NCI-H510A treated with DMSO at 0.1 percent for 48 hours (cell line): ENCODE measurements at places on chromosomes 3 and 15.

- DNase-seq: no peak
Measured at GRCh38 chr3:10437995-10438901, 67.1 kb downstream of the ATP2B2 start.

DNA sequence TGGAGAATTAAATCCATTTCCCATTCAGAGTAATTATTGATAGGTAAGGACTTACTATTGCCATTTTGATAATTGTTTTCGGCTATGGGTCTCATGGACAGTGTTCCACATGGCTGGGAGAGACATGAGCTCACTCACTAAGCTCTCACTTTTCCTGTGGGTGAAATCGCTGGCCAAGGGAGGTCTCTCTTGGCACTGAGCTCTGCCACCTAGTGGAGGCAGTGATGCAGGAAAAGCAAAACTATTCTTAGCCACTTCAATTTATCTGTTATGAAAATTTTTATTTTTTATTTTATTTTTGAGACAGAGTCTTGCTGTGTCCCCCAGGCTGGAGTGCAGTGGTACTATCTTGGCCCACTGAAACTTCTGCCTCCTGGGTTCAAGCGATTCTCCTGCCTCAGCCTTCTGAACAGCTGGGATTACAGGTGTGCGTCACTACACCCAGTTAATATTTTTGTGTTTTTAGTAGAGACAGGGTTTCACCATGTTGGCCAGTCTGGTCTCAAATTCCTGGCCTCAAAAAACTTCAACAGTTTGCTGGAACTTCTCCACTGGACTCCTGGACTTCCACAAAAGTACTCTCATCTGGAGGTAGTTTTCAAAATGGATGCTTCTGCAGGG is 4.7 kb upstream of the RNF13 start:
- peak; percentile 38 for DNase-seq

- no peak for DNase-seq
Measured at GRCh38 chr3:39166134-39166710, 12.8 kb upstream of the CSRNP1 start.

- no peak for DNase-seq
Measured at GRCh38 chr3:6719999-6720398, 140.9 kb upstream of the GRM7 start.

DNA sequence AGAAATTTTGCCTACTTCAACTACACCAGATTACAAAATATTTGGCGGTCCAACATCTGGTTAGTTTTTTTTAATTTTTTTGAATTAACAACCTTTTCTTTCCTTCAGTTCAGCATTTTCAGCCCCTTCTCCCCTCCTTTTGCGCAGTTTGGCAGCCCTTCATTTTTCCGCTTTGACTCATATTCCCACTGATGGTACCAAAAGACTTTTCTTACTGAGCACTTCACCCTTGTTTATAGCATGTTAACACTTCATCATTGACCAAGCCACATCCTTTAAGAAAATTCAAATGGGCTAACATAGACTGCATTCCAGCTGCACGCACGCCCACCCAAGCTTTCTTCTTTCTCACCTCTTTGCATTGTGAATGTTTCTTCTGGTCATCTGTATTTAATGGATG is 49.7 kb downstream of the SEMA6D start:
- no peak for DNase-seq

DNA sequence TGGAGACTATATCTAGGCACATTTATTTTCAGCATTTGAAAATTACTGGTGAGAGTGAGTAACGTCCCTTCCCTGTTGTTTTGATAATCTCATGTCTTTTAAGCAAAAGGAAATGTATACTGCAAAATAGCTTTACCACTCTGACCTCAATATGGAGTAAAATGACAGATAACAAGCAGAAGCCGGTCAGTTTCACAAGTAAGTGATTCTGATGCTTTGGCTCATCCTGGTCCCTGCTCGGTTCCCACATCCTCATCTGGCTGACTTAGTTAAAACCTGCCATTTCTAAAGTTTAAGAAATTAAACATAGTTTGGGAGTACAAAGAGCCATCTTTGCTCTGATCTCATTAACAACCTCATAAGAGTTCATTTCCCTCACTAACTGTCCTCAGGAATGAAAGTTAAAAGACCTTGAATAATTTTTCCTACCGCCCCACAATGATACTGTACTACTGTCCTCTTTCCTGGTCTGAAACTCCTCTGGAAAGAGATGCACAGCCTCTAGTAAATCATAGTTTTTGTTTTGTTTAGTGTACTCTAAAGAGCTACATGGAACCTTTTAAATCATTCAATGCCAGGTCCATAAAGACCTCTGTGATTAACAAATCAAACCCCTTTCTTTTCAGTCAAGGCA is 72.3 kb upstream of the ICE2 start:
- DNase-seq: no peak

DNA sequence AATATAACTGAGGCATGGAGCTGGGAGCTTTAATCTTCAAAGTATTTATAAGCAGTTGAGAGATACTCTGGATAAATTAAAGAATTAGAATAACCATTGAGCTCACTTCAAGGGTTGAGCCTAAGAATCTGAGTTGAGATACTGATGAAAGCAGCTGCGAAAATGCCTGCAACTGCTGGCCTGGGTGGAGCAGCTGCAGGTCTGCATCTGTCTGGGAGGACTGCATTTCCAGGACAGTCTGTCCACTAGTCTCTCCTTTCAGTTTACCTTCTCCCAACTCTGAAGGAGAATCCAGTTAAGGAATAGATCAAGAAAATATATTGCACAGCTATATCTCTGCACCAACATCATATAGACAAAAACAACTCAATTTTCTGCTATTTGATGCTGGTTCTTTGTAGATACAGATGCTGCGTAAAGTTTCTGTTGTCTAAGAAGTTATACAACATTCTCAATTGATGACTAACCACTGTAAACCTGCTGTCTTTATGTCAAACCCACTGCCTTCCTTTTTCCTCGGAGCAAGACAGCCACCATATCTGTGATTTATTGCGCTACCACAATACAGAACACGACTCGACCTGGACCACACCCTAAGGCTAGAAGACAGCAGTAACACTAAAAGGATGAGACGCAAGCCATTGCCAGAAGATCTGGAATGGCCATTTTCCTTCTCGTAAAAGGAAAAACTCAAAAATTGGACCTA is 245.1 kb downstream of the MAGI1 start:
- DNase-seq: no peak

- DNase-seq: no peak
Measured at GRCh38 chr3:105139881-105140560, 226.7 kb upstream of the ALCAM start.

DNA sequence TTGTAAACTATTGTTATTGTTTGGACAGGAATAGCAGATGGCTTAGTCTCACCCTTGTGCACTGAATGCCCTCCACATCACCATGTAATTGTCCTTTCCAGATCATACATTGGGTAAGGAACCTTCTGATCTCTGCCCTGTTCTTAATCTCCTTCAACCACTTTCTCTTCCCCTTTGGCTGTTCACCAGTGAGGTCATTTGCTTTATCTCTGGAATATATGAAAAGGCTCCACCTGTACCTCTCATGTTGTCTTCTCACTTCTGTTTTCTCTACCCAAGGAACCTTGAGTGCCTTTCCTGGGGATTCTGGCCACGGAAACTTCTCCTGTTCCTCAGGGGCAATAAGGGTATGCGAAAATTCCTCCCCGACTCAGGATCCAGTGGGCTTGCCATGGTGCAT is 28.5 kb downstream of the MCTP2 start:
- no peak for DNase-seq
